ENCODE measurements at places on chromosomes 7 and 10.

DNA sequence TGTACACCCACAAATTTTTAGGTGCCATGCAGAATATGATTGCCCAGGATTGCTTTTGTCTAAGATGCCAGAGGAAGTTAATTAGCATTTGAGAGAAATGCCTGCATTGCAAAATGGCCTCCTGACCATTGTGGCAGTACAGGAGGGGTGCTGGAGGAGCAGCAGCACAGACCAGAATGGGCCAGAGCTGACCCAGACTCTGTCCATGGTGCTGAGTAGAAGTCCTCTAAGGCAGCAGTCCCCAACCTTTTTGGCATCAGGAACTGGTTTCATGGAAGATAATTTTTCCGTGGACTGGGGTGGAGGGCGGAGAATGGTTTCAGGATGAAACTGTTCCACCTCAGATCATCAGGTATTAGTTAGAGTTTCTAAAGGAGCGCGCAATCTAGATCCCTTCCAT lies 217.8 kb upstream of the AGK start:
- no peak for DNase-seq

GRCh38 chr10:51718804-51719291 lies 19.5 kb upstream of the CSTF2T start:
- peak; percentile 86 for DNase-seq

DNA sequence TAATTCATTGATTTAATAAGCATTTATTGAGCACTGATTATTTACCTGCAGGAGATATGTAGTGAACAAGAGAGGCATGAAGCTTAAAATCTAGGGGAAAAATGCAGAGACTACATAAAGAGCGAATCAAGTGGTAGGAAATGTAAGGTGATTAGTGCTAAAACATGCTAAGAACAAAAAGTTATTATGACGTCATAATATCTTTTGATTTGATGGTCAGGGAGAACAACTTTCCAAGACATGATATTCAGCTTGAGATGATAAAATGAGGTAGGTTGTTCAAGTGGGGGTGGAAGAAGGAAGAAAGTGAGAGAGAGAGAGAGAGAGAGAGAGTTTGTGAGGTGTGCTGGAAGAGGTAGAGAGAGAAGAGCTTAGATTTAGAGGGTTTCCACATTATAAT lies 317.7 kb downstream of the NRG3 start:
- no peak for DNase-seq

GRCh38 chr10:58352956-58353610 lies 18.3 kb downstream of the UBE2D1 start:
- DNase-seq: no peak

DNA sequence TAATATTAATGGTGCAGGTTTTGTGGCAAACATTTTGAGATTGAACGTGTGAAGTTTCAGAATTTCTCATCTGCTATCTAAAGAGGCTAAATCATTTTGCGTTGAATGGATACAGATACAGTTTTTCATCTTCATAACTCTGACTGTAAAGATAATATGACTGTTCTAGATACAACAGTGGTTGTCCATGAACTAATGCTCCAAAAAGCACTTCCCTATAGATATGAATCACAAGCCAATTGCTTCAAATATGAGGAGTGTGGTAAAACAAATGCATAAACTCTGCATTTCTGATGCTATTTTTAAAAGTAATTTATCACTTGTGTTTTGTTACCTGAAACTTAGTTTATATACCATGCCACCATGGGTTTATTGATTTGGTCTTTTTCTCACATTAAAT lies 750.1 kb downstream of the MAGI2 start:
- DNase-seq: no peak

GRCh38 chr7:86479144-86479543 lies 164.6 kb upstream of the GRM3 start:
- DNase-seq: no peak
